ENCODE measurements at places on chromosomes 2 and 18. TPM values are rescaled to one million over a fixed set of nuclear protein-coding genes. Genes with fewer than 3 reads are reported as not detected.

- DNase-seq = no peak
Observed at GRCh38 chr2:199987586-199987985, 32.2 kb downstream of the MAIP1 start.

DNA sequence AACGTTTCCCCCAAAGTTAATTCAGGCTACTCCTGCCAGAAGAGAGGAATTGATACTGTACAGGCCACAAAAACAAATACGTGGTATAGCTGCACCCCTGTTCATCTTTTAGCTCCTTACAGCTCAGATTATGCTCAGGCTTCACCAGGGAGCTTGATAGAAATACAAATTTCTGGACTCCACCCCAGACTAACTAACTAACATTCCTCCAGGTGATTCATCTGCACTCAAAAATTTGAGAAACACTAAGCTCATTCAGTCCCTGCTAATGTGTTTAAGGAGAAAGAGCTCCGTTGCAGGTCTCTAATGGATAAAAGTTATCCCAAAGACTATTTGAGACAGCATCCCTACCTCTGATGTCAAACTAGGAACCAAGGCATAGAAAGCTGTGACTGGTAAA lies 36.8 kb upstream of the UNC80 start:
- no peak for DNase-seq

GRCh38 chr18:69948919-69949537 lies 1.4 kb upstream of the CD226 start:
- DNase-seq = no peak

GRCh38 chr2:128589681-128590080 lies 271.0 kb upstream of the HS6ST1 start:
- DNase-seq = no peak

DNA sequence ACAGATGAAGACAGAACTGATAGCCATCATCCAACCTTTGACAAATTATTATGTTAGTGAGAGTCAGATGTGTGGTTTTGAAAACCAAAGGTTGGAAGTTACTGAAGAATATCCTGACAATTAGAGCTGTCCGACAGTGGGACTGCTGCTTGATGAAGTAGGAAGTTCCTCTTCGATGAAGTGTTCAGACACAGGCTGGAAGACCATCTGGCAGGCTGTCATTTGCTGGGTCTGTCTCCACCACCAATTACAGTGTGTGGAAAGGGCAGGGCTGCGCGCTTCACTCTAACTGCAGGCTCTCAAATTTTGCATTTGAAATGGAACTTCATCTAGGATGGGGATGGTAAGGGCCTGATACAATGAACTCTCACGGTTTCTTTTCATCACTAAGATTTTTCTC lies 313.8 kb downstream of the PIK3C3 start:
- no peak for DNase-seq

- no peak for DNase-seq
Observed at GRCh38 chr18:11591957-11592356, 17.4 kb upstream of the SLC35G4 start.

- no peak for DNase-seq
Observed at GRCh38 chr2:168059758-168060157, 187.6 kb downstream of the STK39 start.

DNA sequence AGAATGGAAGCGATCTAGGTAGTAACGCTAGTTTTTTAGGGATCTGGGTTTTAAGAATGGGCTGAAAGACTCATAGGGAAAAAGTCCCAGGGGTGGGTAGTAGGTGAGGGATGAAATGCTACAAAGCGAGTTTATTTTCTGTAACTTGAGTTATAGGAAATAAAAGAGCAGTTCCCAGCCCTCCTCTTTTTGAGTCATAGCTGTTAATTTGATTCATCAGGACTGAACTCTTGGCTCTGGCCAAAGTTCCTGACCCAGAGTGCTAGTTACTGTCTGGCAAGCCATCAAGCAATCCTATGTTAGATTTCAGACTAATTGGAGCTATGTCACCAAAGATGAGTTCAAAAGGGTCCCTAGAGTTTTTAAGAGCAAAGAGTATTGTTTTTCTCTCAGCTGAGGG lies 17.4 kb upstream of the NOSTRIN start:
- DNase-seq = no peak

GRCh38 chr18:74463254-74463653 lies 6.1 kb upstream of the DIPK1C start:
- DNase-seq = no peak

GRCh38 chr2:210428393-210429179 lies 48.0 kb downstream of the LANCL1 start:
- no peak for DNase-seq

GRCh38 chr2:73963385-73964120 lies 21.2 kb upstream of the TET3 start:
- no peak for DNase-seq

DNA sequence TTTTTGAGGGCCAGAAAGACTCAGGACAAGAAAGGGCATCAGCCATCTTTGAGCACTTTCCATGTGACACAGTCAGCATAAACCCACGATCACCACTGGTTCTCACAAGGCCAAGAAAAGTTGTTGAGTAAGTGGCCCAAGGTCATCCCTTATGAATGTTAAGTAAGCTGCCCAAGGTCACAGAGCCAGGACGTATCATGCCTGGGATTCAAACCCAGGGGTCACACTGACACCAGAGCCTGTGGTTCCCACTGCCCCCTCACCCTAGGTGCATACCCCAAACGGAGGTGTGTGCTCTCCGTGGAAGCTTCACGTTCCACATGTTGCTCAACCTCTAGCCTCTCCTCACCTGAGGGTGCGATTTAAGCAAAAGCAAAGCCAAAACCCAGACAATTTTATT lies 2.3 kb upstream of the CTIF start:
- DNase-seq = no peak

DNA sequence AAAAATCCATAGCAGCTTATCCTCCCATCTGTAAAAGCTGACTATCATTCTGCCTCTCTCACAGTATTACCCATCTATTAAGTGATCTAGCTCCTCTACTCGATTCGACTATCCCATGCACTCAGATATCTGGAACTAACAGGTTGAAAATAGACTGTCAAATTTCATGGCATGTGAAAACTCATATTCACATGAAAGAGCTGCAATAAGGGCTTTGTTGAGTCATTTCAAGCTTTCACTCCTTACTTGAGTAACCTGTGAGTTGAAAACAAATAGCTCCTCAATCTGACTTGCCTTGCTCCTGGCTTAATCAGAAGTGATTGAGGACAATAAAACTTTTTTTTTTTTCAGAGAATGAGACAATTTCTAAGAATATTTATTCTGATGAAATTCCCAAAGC lies 192.4 kb upstream of the ERBB4 start:
- no peak for DNase-seq

GRCh38 chr18:2856547-2857170 lies 9.9 kb downstream of the EMILIN2 start:
- DNase-seq = no peak

- no peak for DNase-seq
Observed at GRCh38 chr2:72003124-72003523, 144.5 kb downstream of the CYP26B1 start.

DNA sequence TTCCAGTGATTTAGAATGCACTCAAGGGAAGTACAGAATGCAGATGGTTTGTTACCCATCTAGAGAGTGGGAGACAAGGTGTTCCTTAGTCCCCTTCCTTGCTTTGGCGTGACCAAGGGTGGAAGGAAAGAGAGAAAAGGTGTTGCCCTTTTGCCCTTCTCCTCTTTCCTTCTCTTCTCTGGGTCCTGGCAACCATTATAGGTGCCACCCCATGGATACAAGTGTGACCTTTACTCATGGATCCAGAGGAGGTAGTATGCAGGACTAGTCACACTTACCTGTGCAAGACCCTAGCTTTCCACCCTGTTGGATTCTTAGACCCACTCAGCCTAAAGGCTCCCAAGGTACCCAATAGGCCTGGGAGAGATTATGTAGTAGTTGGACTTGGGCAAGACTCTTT lies 11.6 kb upstream of the RBFA start:
- DNase-seq = no peak

GRCh38 chr2:1925928-1926327 lies 181.6 kb upstream of the PXDN start:
- DNase-seq = no peak

- no peak for DNase-seq
Observed at GRCh38 chr18:42392926-42393325, 437.9 kb downstream of the PIK3C3 start.

PLEK gene
- 2.2 TPM for total RNA-seq

SPATA3 gene
- total RNA-seq = not detected

ACYP2 gene
- 22.9 TPM for total RNA-seq

ESPNL gene
- total RNA-seq = 0.86 TPM

ST8SIA5 gene
- total RNA-seq = 0.07 TPM

MYO1B gene
- 197 TPM for total RNA-seq

Measured in right lobe of liver (tissue), 6 donors.